ENCODE measurements at places on chromosomes 11 and 22.

DNA sequence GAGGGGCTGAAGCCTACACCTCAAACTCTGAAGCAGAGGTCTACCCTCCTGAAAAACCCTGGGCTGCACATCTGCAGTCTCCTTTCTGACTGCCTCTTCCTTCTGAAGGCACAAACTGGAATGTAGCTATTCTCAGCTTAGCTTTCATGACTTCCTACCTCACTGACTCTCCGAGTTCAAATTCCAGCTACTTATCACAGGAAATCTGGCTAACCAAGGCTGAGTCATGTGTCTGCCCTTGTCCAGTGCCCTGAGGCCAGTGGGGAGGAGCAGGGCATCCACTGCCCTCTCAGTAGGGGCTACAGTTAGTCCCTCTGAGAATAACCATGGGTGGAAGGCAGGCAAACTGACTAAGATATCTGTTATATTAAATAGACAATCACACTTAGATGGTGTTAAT lies 29.2 kb downstream of the PDGFD start:
- no peak for DNase-seq

DNA sequence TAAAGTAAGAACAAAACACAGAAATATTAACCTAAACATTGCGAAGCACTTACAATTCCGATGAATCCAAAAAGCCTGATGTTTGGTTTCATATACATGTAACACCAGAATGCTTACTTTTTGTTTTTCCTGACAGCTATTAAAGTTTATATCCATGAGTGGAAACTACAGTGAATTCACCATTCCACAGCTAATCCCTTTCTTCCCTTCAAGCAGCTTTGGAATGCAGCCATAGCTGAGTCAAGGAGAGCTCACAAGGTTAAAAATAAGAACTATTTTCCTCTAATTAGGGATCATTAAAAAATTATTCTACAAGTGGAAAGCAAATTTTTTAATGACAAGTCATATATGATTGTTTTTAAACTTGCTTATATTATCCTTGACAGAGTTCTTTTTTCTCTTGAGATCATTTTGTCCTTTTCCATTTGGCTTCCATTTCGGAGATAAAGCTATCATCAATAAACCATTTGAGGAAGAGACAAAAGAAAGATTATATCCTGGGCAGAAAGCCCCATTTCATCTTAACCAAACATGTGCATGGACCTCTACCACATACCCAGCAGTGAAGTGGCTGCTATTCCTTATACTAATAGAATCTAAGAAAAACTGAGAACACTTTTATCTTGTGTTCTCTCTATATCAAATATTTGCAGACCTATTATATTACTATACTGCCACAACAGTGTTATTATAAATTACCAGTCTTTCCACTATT lies 19.7 kb upstream of the FIBIN start:
- DNase-seq = no peak

DNA sequence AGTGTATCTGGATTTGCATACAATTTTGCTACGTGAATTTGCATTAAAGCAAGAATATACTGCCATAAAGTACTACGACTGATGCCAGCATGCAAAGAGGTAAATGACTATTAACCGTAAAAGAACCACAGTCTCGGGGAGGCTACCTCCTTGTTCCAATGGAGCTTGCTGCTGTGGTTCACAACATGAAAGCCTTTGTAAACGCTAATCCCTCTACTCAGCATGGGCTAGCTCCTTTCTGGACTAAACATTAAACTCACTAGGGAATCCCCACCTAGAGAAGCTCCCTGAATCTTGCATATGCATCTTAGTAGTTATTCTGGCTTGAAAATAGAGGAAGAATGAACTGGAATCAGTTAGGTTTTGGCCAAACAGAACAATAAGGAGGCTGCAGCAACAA lies 60.5 kb upstream of the ARHGAP32 start:
- no peak for DNase-seq

- no peak for DNase-seq
These were observed 108.4 kb downstream of the BARX2 start for GRCh38 chr11:129484068-129484467.

DNA sequence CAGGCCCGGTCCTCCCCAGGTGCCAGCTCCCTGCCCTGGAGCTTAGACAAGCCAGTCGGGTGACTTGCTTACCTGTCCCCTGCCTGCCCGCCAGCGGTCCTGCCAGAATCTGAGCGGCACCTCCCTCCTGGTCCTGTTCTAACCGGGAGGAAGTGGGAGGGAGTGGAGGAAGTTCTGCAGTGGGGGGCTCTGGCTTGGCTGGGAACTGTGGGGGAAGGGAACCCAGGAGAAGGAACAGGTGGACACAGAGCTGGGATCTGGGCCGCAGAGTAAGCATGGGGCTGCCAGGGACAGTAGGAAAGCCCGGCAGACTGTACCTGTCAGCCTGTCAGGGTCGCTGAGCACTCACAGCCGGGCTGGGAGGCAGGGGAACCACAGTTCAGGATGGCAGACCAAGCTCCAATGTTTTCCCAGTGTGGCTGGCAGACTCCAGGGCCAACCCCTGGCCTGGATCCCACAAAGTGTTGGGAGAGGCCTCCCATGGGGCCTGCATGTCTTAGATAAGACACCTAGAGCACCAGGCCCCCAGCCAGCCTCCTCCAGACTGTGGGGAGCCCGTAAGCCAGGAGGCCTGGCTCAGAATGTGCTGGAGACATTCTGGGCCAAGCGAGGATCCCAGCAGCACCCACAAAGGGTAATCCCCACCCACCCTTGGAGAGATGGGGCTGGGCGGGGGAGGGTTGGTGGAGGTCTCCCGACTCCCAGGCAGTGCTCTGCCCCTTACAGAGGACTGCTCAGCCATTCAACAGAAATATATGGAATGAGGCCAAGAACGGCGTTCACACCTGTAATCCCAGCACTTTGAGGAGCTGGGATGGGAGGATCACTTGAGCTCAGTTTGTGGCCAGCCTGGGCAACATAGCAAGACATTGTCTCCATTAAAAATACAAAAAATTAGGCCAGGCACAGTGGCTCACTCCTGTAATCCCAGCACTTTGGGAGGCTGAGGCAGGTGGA lies 2.3 kb downstream of the CYB5R3 start:
- DNase-seq = no peak

GRCh38 chr11:32479291-32479690 lies 44.0 kb upstream of the WT1 start:
- DNase-seq = no peak

- no peak for DNase-seq
These were observed 58.8 kb upstream of the SLC36A4 start for GRCh38 chr11:93256623-93257022.

GRCh38 chr11:121683791-121684190 lies 231.0 kb upstream of the SORL1-AS1 start:
- DNase-seq = no peak

- no peak for DNase-seq
These were observed 39.7 kb upstream of the CCND1 start for GRCh38 chr11:69601011-69601975.

DNA sequence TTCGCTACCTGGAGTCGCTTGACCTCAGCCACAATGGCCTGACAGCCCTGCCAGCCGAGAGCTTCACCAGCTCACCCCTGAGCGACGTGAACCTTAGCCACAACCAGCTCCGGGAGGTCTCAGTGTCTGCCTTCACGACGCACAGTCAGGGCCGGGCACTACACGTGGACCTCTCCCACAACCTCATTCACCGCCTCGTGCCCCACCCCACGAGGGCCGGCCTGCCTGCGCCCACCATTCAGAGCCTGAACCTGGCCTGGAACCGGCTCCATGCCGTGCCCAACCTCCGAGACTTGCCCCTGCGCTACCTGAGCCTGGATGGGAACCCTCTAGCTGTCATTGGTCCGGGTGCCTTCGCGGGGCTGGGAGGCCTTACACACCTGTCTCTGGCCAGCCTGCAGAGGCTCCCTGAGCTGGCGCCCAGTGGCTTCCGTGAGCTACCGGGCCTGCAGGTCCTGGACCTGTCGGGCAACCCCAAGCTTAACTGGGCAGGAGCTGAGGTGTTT lies 12.8 kb downstream of the TSKU start:
- DNase-seq = no peak

DNA sequence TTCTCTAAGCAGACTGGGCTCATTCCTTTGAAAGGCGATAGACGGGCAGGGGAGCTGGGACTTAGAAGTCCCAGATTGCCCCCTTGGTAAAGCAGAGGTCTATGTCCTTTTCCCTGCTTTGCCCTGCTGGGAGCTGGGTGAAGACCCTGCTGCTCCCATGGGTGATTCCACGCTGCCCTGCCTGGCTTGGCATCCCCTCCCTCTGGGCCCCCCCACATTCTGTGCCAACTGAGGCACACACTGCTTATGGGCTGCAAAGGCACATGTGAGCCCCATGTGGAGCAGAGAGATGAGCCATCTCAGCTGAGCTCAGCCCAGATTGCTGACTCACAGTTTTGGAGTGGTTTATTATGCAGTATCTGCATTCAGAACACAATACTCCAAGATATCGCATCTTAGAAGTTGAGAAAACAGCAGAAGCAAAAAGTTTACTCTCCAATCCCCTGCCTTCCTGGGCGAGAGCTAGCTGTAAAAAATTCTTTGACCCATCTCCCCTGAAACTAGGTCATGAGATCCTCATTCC lies 127.2 kb downstream of the ST3GAL4 start:
- no peak for DNase-seq

DNA sequence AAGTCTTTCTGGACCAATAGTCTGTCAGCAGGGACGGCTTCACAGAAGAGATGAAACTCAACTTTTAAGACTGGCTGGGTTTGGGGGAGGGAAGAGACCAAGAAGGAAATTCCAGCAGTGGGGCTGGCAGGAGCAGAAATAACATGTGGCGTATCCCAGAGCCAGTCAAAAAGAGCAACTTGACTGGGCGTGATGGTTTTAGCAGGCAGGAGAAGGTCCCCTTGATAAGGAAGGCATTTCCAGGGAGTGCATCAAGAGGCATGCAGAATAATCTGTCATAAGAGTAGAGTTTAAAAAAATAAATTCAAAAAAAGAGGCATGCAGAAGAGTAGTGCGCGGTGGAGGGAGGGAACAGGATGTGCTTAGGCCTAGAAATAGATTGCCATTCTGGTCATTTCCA lies 52.5 kb downstream of the C22orf31 start:
- DNase-seq = no peak

DNA sequence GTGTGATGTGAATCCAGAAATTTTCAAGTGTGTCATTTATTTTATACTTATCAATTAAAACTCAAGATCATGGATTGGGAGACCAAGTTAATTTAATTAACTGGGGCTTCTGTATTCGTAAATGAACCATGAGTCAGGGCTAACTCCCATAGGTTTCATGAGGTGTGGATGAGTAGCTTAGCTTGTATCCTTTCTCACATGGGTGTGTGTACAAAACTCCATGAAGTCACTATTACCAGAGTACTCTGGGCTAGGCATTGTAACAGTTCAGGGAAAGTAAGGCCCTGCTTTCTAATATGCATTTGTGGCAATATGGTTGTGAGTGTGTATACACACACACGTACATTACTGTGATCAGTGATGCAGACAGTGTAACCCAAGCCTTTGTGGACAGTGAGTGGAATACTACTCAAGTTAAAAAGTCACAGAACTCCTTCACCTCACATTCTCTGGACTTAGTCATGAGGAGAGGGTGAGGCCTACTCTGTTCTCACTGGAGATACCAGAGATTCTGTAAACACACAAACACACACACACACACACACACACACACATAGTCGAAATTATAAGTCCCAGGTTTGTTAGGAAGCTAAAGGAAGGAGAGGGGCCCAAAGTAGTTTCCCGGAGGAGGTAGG lies 3.5 kb downstream of the CNTF start:
- no peak for DNase-seq

DNA sequence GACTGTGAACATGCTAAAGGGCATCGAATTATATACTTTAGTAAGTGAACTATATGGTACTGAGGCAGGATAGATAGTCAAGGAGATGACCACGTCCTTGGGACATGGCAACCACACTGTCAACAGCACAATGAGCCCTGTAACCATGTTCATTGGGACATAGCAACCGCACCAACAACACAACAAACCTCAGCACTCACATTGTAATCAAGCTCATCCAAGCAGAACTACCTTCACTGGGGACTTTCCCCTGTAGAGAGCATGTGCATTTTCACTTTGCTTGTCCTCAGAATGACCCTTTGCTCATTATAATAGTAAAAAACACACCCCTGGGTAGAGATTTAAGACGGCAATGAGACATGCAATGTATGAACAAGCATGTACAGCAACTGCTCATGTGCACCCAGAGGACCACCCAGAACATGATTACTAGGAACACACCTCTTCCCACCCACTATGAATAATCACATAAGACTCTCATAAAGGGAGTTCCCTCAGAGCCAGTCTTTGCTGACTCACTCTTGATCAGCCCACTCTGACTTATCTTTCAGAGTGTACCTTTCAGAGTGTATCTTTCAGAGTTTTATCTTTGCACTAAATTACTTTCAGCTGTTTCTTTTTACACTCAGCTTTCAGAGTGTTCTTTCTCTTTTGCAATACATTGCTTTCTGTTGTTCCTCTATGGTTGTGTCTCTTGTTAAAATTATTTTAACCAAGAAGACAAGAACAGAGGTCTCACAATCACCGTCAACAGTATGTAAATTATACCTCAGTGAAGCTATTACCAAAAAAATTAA lies 4.1 kb upstream of the PLAAT2 start:
- peak; percentile 85 for DNase-seq

DNA sequence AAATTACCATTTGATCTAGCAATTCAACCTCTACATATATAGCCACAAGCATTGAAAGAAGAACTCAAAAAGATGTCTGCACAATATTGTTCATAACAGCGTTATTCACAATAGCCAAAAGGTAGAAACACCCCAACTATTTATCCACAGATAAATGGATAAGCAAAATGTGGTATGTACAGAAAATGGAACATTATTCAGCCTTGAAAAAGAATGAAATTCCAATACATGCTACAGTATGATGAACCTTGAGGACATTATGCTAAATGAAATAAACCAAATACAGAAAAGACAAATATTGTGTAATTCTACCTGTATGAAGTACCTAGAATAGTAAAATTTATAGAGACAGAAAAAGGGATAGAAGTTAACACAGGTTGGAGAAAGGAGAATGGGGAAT lies 2.6 kb upstream of the ETS1 start:
- DNase-seq = no peak

DNA sequence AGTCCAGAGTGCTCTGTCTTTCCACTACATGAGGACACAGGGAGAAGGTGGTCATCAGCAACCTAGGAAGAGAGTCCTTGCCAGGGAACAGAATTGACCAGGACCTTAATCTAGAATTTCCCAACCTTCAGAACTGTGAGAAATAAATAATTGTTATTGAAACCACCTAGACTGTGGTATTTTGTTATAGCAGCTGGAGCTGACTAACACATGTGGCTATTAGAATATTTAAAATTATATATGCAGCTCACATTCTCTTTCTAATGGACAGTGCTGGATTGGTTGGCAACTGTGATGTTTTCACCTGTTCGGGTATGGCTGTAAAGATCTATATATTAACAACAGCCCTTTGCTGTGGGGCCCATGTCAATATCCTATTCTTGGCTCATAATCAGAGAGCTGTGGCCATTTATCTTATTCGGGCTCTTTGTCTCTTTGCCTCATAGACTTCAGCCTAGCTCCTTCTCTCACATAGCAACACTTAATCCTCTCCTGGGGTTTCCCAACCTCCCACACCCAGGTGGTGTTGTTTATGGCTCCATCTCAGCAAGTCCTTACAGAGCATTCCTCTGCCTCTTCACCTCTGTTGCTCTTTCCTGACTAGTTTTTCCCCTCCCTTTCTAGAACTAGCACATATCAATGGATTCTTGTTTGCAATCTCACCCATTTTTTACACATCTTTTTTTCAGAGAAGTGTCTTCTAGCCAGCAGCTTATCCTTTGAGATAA lies 46.4 kb upstream of the AMOTL1 start:
- DNase-seq = no peak

Measured in memory B cell (primary cell).